ENCODE measurements at places on chromosomes 5 and 9.

GRCh38 chr5:61999371-61999770 is 306.6 kb upstream of the KIF2A start:
- DNase-seq = no peak

DNA sequence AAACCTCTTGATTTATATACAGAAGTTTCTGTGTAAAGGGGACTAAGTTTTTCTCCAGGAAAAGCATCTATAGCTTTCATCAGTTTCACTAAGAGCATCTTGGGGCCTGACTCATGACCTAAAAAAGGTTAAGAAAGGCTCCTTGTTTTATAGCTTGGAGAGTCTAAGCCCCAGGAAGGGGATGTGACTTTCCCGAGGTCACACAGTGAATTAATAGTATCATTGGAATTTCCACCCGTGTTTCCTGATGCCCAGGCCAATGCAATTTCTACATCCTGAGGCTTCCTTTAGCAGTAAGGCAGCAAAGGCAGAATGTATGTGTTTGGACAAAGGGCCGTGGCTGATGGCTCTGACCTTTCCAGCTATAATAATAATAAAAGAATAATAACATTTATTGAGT is 8.6 kb downstream of the MORN5 start:
- no peak for DNase-seq

DNA sequence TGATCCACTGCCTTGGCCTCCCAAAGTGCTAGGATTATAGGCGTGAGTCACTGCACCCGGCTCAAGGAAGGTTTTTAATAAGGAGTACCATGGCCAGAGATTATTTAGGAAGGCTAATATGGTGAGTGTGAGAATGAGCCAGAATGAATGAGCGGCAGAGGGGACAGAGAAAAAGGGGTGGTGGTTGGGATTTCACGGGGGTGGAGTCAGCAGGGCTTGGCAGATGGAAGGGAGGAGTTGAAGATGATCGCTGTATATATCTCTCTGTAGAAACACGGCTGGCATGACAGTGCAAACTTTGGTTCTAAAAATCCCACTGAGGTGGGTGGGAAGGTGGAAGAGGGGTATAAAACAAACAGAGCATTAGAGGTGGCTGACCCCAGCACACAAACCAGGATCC is 176.7 kb upstream of the TBC1D2 start:
- DNase-seq = no peak

- DNase-seq = no peak
Measured at GRCh38 chr5:74105126-74105780, 479.3 kb downstream of the ARHGEF28 start.

GRCh38 chr9:6689893-6690674 is 44.6 kb upstream of the GLDC start:
- DNase-seq = no peak

DNA sequence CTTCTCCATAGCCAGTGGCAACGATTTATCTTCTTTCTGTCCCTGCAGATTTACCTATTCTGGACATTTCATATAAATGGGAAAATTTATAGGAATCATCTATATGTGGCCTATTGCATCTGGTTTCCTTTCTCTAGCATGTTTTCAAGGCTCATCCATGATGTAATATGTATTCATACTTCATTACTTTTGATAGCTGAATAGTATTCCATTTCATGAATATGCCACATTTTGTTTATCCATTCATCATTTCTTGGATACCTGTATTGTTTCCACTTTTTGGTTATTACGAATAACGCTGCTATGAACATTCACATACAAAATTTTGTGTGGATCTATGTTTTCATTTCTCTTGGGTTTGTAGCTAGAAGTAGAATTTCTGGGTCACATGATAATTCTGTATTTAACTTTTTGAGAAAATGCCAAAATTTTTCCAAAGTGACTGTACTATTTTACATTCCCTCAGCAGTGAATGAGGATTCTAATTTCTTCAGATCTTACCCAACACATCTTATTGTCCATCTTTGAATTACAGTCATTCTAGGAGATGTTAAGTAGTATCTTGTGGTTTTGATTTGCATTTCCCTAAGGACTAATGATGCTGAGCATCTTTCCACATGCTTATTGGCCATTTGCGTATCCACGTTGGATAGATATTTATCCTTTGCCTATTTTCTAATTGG is 3.6 kb downstream of the IARS1 start:
- DNase-seq = no peak

DNA sequence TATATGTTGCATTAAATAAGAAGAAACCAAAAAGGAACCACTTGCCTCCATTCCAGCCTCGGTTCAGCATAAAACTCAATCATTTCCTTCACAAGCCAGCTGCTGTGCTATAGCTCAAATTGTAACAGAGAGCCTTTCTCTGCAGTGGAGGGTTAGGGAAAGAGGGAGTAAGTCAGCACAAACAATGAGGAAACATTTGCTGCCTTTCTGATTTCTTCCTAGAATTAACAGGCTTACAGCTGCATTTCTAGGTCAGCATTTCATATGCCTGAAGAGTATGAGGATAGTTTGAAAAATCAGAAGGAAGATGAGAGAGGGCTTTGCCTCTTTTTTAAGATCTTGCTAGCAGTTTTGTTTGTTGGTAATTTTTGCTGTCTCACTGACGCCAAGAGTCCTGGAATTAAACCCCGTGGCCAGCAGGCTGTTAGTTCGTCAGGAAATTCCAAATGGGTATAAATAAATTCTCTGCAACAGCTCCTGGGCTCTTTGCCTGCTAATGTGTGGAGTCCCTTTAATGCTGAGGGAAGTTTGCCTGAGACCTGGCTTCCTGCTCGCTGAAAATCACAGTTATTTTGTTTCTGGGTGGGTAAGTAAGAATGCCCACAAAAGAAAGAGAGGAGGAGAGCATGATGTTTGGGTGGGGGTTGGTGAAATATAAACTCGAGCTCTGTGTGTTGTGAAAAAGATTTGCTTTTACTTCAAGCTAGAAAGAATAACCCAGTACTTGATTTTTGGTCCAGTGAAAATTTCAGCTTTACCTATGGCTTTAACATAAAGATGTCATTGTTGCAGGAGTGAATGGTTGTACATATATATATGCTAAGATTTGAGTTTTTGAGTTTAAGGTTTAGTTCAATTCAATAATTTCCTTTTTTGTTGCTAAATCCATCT is 148.1 kb upstream of the DMRT1 start:
- DNase-seq = no peak

GRCh38 chr5:181173420-181174342 is 26.3 kb downstream of the OR2V2 start:
- DNase-seq = no peak

DNA sequence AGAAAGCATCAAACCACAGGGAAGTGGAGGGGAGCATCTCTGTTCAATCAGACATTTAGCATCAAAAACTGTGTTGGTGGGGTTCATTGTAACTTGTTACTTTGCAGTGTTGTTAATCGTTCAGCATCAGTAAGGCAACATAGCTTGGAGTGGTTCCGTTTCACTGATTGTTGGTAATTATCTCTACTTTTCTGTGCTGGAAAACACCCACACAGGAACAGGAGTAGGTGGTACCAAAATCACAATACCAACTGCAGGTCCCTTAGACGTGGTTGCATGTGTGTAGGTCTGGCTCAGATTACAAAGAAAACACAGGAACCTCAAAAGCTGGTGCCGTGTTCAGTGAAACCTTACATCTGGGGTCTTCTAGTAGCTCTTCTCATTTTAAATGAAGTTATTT is 146.8 kb downstream of the RNF180 start:
- DNase-seq = no peak

DNA sequence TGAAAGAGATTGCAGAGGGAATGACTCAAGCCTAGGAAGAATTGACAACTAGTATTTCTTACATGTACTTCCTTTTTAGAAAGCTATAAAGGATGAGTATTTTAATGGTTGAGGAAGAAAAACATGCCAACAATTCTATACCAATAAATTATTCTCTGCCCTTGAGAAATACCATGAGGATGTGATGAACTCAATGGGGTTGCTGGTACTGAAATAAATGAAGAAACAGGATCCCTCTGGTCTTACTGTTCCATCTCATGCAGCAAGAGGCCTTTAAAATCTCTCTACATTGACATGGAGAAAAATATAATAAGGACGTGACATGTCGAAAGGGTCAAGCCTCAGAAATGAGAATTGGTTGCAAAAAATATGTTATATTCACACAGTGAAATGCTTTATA is 477.3 kb downstream of the GABRG2 start:
- no peak for DNase-seq

DNA sequence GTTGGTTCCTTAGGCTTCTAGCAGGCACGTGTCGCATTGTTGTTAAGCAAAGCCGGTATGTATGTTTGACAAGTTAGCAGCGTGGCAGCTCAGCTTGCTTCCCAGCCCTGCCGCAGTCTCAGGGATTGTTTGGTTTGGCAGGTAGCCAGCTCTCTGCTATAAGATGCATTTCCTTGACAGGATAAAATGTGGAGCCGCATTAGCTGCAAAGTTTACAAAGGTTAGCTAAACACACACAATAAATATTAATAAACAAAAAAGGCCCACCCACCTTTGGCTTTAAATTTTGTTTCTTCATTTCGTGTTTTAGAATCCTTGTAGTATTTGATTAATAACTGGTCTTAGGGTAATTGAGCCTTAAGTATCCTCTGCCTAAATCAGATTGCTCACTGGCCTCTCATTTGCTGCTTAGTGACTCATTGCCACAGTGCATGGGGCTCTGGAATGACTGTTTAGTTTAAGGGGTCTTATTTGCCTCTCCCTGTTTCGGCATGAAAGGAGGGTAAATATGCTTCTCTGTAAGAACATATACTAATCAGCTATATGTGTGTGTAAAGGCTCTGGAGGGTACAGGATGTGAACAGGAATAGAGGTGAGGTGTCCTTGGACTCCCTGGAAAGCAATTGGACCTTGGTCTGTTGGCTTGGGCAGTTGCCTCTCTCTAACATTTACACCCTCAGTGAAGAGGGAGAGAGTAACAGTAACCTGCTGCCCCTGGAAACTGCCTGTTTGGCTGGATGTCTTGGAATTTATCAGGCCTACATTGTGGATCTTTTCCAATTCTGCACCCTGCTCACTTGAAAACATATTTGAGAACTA is 122.0 kb downstream of the GDNF start:
- DNase-seq = no peak

DNA sequence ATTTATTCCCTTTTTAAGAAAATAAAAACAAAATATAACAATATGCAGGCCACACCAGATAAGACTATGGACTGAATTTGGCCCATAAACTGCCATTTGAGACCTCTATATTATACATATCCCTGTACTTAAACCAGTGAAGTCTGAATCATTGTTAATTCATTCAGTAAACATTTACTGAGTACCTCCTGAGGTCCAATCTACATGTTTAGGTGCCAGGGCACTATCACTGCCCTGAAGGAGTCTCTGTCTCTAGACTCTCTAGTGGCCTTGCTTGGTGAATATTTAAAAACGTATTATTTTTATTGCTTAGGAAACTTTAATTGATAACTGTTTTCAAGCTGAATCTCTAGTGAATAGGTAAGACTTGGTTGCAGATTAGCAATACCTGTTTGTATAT is 74.7 kb upstream of the ELL2 start:
- DNase-seq = no peak

DNA sequence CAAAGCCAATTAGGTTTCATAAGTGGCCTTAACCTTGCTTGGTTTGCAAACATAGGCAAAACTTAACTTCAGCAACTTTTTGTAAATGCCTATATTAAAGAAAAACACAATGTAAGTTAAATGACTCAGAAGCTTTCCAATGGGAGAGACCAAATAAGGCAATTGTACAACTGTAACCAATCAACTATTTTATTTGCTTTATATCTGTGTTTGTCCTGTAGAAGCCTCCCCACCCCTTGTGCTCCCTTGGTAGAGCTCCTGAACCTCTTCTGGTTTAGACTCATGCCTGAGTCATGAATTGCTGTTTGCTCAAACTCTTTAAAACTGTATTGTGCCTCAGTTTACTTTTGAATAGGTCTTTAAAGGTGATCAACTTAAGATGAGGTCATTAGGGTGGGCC is 3.0 kb upstream of the C1QTNF3 start:
- DNase-seq = no peak

DNA sequence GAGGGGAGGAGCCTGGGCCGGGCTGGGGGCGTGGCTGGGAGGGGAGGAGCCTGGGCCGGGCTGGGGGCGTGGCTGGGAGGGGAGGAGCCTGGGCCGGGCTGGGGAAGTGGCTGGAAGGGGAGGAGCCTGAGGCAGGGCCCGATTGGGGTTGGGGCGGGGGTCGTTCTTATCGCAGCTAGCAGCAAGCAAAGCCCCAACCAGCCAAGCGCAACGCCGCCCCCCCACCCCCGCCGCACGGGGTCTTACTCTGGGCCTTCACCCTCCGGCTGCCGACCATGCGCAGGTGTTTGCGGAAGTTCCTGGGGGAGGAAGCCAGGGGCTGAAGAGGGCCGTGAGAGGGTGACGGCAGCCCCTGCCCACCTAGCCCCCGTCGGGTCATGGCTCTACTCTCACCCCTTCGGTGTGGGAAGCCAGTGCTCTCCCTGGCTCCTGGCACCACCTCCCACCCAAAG is 5.0 kb downstream of the NSMF start:
- DNase-seq = no peak

- no peak for DNase-seq
Measured at GRCh38 chr5:14267991-14268708, 125.0 kb downstream of the TRIO start.

DNA sequence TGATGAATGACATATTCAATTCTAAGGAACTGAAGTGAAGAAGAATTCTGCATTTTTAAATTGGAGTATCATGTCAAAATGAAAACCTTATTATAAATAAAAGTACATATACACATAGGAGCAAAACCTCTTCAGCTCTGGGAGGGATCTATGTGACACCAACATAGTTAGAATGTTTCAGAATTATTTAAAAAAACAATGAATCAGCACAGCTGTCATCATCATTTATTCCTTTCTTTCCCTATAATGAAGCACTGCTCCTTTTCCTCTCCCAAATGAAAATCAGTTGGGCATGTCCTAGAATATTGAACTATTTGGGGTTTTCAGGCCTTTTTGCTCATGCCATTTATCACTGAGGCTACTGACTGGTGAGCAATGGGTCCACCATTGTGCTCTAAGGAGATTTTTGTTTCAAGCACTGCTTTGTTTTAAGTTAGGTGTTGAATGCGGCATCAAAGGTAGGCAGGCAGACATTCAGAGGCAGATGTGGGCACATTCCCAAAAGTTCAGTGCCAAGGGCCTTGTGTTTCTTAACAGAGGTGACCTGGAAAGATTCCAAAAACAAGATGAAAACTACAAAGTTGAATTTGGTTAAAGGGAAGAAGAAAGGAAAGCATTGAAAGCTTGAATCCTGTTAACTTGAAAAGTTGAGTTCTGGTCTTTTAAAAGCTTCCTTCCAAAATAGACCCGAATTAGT is 126.4 kb upstream of the ADAMTSL1 start:
- no peak for DNase-seq

DNA sequence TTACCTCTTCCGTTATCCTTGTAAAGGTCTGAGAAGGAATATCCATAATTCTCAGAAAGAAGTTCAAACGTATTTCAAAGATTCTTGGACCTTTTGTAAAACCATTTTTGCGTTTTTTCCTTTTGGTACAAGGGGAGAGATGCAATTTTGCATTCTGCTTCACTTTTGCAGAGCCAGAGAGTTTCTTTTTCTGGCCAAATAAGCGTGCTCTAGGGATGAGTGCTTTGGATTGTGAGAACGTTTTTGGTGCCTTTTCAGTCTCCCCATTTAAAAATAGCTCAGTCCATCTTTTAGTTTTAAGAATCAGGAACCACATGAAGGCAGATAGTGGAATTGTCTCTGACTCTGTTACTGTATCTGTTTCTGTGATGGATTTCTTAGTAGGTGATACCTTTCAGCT is 1.5 kb downstream of the ARHGAP26 start:
- DNase-seq = no peak

GRCh38 chr5:150141544-150142184 is 14.0 kb downstream of the PDGFRB start:
- no peak for DNase-seq

- no peak for DNase-seq
Measured at GRCh38 chr9:130824643-130825350, 10.3 kb upstream of the ABL1 start.

Data from left forelimb (tissue), 1 donor.